Stimulated activated CD4-positive, alpha-beta T cell treated with anti-CD3 and anti-CD28 coated beads, Interleukin-4, amount 100 ng/mL, for 4 hours (primary cell): ENCODE measurements at places on chromosomes 16 and 17.

GRCh38 chr16:19274165-19274797 lies 11.2 kb upstream of the CLEC19A start:
- DNase-seq, result no peak

- no peak for DNase-seq
Measured at GRCh38 chr16:4945560-4946502, 8.9 kb upstream of the PPL start.

GRCh38 chr16:67552476-67552875 lies 9.8 kb upstream of the CTCF start:
- DNase-seq, result no peak

- no peak for DNase-seq
Measured at GRCh38 chr16:4477966-4478365, 1.8 kb downstream of the HMOX2 start.

GRCh38 chr17:76757256-76757655 lies 19.3 kb downstream of the MFSD11 start:
- no peak for DNase-seq
